ENCODE measurements at places on chromosomes 6 and 20. TPM values are rescaled to one million over a fixed set of nuclear protein-coding genes. Genes with fewer than 3 reads are reported as not detected.

DNA sequence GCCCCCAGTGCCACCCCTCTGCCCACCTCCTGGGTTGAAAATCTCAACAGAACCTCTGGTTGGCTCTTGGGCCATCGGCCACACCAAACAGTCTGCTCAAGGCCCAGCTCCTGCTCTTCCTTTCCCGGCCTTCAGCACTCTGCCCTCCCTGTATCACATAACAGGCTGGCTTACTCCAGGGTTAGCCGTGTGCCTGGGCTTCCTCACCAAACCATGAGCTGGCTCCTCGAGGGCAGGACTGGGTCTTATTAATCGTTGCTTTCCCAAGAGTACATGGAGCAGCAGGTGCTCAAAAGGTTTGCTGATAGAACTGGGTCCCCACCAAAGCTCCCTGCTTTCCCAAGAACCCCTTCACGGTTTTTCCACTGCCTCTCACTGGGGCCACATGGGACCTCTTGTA is 12.7 kb upstream of the FAM83C start:
- no peak overlapping the region for H3K4me3 ChIP-seq
- H3K36me3 ChIP-seq, result no peaks in the 10 kb centered on the region
- no peak for DNase-seq
- no peaks in the 10 kb centered on the region for H3K27me3 ChIP-seq
- H3K27ac ChIP-seq, result no peak overlapping the region

DNA sequence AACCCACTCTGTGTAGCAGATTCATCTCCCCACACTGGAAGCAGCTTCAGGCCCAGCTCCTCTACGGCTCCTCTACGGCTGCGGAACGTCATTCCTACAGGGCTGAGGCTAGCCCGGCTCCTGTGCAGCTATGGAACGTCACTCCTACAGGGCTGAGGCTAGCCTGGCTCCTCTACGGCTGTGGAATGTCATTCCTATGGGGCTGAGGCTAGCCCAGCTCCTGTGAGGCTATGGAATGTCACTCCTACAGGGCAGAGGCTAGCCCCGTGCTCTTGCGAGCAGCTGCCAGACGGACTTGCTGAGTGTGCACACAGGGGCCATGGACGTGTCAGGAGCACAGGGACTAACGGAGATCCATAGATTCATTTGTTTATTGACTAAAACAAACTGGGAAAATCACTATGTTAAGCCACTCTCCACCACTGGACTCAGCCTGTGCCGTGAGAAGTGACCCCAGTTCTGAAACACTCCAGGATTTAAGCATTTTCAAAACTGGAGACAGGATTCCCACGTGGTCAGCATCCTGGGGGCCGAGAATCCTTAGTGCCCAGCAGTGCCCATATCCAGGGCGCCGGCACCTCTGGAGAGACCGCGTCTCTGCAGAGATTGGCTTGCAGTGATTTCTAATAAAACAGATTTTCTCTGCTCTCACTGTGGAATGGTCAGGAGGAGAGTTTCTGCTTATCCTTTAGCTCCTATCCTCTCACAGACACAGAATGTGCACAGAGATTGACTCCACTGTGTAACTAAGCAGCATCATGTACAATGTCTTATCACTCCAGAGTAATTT is 5.0 kb downstream of the KCNQ2 start:
- H3K27ac ChIP-seq, result no peak overlapping the region
- peaks cover 2% of the 10 kb centered on the region for H3K36me3 ChIP-seq
- peaks cover 35% of the 10 kb centered on the region for H3K27me3 ChIP-seq
- DNase-seq, result no peak
- H3K4me1 ChIP-seq, result no peaks in the 10 kb centered on the region

DNA sequence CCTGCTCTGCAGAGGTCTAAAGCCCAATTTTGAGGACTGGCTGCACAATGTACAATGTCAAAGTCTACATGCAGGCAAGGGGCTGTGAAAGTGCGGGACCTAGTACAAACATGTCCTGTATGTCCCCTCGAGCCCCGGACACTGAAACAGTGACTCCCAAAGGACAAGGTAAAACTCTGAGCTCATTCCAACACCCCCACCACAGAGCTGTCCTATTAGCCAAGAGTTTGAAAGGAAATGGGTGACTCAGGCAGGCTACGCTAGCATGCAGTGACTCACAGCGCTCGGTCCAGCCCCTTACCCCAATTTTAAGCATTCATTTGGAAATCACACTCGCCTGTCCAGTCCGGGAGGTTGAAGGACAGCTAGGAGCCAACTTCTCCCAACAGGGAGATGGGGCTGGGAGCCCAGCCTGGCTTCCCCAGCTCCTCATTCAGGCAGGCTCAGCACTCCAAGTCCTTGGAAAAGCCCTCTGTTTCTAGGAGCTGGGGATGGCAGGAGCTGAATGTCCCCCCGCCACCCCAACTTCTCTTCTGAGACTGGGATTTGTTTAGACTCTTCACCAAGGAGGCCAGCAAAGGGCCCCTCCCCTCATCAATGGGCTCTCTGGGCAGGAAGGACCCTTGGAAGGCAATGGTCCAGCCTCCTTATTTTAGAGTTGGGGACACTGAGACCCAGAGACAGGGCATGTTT is 3.9 kb downstream of the SDC4 start:
- no peaks in the 10 kb centered on the region for H3K36me3 ChIP-seq
- no peak for DNase-seq
- no peak overlapping the region for H3K4me3 ChIP-seq
- H3K27ac ChIP-seq, result no peak overlapping the region

GRCh38 chr6:75204217-75204958 is 1.5 kb downstream of the COL12A1 start:
- peaks cover 10% of the 10 kb centered on the region for H3K36me3 ChIP-seq
- H3K4me3 ChIP-seq, result peak overlapping the region; percentile 91
- H3K27me3 ChIP-seq, result peaks cover 94% of the 10 kb centered on the region
- no peak for DNase-seq

DNA sequence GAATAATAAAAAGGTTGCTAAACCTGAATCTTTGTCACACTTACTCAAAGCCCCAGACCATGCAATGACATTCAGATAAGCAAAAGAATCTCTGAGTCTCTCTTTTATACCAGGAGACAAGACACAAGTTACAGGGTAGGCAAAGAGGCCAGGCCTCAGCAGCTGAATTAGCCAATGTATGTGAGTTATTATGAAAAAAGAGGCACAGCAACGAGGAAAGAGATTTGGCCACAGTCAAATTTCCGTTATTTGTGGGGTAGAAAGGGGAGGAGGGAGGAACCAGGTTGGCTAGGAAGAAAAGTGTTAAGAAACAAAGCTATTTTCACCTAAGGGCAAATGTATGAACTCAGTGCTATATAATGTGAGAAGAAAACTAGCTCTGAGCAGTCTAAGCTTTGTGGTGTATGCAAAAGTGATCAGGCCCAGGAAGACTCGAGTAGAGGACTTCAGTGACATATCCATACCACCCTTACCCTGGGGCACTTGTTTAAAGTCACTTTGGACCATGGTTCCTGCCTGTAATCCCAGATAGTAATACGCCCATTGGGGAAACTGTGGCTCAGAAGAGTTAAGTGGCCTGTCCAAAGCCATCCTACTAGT is 19.1 kb downstream of the IPCEF1 start:
- H3K4me1 ChIP-seq, result peaks cover 4% of the 10 kb centered on the region
- H3K27me3 ChIP-seq, result peaks cover 7% of the 10 kb centered on the region
- H3K27ac ChIP-seq, result no peak overlapping the region
- no peak for DNase-seq
- no peaks in the 10 kb centered on the region for H3K36me3 ChIP-seq
- no peak overlapping the region for H3K4me3 ChIP-seq

- H3K27me3 ChIP-seq, result peaks cover 45% of the 10 kb centered on the region
- no peak overlapping the region for H3K4me3 ChIP-seq
- no peak for DNase-seq
- H3K36me3 ChIP-seq, result peaks cover 3% of the 10 kb centered on the region
- peaks cover 4% of the 10 kb centered on the region for H3K4me1 ChIP-seq
These were observed 33.8 kb upstream of the SCRT2 start for GRCh38 chr20:709423-709822.

GRCh38 chr6:111076024-111076695 is 11.1 kb upstream of the SLC16A10 start:
- H3K4me1 ChIP-seq, result peaks cover 3% of the 10 kb centered on the region
- no peak overlapping the region for H3K4me3 ChIP-seq
- H3K27ac ChIP-seq, result no peak overlapping the region
- DNase-seq, result no peak
- peaks cover 3% of the 10 kb centered on the region for H3K36me3 ChIP-seq
- peaks cover 40% of the 10 kb centered on the region for H3K27me3 ChIP-seq

DNA sequence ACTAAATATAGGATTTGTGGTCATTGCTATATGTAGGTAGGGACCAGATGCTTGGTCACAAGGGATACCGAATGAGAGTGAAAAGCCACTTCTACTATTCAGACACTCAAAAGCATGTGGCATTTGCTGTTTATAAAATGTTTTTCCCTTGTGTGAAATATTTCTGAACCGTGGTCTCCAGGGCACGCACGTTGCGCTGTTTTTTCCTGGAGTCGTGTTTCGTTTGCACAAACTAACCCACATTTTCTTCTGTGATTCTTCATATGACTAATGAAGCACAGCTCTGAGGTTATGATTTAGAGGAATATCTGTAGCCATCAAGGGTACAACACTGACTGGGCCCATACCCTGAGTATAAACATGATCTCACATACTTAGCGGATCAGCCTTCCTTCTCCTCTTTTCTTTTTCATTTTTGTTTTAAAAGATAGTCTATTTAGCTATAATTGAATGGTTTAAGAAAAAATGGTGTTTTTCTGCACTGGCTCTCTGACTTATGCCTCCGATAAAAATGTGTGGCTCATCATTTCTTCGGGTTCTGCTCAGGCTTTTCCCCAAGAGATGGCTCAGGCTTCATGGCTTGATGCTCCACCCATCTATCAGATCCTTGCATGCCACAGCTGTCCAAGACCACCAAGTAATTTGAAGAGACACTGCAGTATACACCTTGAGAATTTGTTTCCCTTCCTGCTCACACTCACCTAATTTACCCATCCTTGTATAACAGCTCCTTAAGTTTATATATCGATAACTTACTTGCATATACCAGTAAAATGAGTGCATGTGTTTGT is 59.9 kb upstream of the HBS1L start:
- H3K27me3 ChIP-seq, result peaks cover 30% of the 10 kb centered on the region
- peaks cover 17% of the 10 kb centered on the region for H3K4me1 ChIP-seq
- H3K27ac ChIP-seq, result no peak overlapping the region
- H3K4me3 ChIP-seq, result no peak overlapping the region

GRCh38 chr6:13262302-13263230 is 65.8 kb downstream of the TBC1D7 start:
- H3K36me3 ChIP-seq, result peaks cover 2% of the 10 kb centered on the region
- no peak for DNase-seq
- peaks cover 5% of the 10 kb centered on the region for H3K27me3 ChIP-seq
- H3K27ac ChIP-seq, result no peak overlapping the region

GRCh38 chr6:130683761-130684517 is 143.3 kb upstream of the SMLR1 start:
- no peaks in the 10 kb centered on the region for H3K4me1 ChIP-seq
- no peak for DNase-seq
- H3K4me3 ChIP-seq, result no peak overlapping the region
- no peaks in the 10 kb centered on the region for H3K36me3 ChIP-seq
- no peaks in the 10 kb centered on the region for H3K27me3 ChIP-seq

DNA sequence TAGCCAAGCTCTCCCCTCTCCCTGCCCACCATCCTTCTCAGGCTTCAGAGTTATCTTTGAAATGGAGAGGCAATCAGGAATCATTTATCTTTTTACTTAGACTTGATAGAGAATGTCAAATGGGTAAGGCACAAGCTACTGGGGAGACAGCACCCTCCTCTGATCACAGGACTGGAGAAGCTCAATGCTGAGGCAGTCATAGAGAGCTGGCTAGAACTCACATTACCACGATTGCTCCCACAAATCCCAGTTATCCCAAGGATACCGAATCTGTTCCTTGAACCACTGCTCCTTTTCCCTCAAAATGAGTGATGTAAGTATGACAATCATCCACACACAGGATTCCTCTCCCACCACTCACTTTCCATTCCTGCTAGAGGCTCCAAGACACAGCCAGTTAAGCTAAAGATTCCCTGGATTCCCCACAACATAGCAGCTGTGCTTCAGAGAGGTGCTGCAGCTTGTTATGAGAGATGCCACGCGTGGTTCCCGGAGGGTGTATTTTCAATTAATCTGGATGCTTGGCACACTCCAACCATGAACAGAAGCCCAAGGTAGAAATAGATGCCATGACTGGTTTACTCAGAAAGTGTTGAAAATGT is 96.2 kb upstream of the VGLL2 start:
- H3K36me3 ChIP-seq, result no peaks in the 10 kb centered on the region
- H3K27ac ChIP-seq, result no peak overlapping the region
- DNase-seq, result no peak
- H3K4me1 ChIP-seq, result no peaks in the 10 kb centered on the region

GRCh38 chr6:83867527-83868161 is 8.2 kb downstream of the CYB5R4 start:
- no peak for DNase-seq
- no peak overlapping the region for H3K4me3 ChIP-seq
- no peaks in the 10 kb centered on the region for H3K27me3 ChIP-seq
- peaks cover 7% of the 10 kb centered on the region for H3K36me3 ChIP-seq
- no peak overlapping the region for H3K27ac ChIP-seq
- H3K4me1 ChIP-seq, result peaks cover 3% of the 10 kb centered on the region

- no peaks in the 10 kb centered on the region for H3K36me3 ChIP-seq
- DNase-seq, result no peak
- H3K27me3 ChIP-seq, result no peaks in the 10 kb centered on the region
- H3K4me1 ChIP-seq, result no peaks in the 10 kb centered on the region
- H3K4me3 ChIP-seq, result no peak overlapping the region
- H3K27ac ChIP-seq, result no peak overlapping the region
These were observed 645.8 kb upstream of the ARID1B start for GRCh38 chr6:156131221-156131903.

GRCh38 chr6:1736346-1737105 is 126.8 kb downstream of the FOXC1 start:
- DNase-seq, result no peak
- no peak overlapping the region for H3K27ac ChIP-seq
- H3K4me3 ChIP-seq, result no peak overlapping the region
- peaks cover 2% of the 10 kb centered on the region for H3K4me1 ChIP-seq
- no peaks in the 10 kb centered on the region for H3K27me3 ChIP-seq
- peaks cover 13% of the 10 kb centered on the region for H3K36me3 ChIP-seq

- H3K4me1 ChIP-seq, result peaks cover 2% of the 10 kb centered on the region
- no peak for DNase-seq
- H3K4me3 ChIP-seq, result no peak overlapping the region
- no peak overlapping the region for H3K27ac ChIP-seq
- no peaks in the 10 kb centered on the region for H3K36me3 ChIP-seq
These were observed 12.8 kb downstream of the PLG start for GRCh38 chr6:160714731-160715316.

GRCh38 chr6:56793938-56794337 is 151.2 kb upstream of the DST start:
- H3K36me3 ChIP-seq, result no peaks in the 10 kb centered on the region
- no peaks in the 10 kb centered on the region for H3K4me1 ChIP-seq
- H3K27ac ChIP-seq, result no peak overlapping the region
- H3K4me3 ChIP-seq, result no peak overlapping the region

DCDC2 gene
- 0.15 TPM for total RNA-seq

ANKRD66 gene
- not detected for total RNA-seq

RAB44 gene
- 0.21 TPM for total RNA-seq

BPIFB4 gene
- not detected for total RNA-seq

DLGAP4 gene
- 45.4 TPM for total RNA-seq

SSTR4 gene
- not detected for total RNA-seq

RARS2 gene
- total RNA-seq, result 22.8 TPM

PSMG4 gene
- total RNA-seq, result 15.6 TPM
